ENCODE measurements at places on chromosomes 6 and 20.

- no peak for DNase-seq
These were observed 150.6 kb downstream of the RALGAPA2 start for GRCh38 chr20:20561841-20562240.

DNA sequence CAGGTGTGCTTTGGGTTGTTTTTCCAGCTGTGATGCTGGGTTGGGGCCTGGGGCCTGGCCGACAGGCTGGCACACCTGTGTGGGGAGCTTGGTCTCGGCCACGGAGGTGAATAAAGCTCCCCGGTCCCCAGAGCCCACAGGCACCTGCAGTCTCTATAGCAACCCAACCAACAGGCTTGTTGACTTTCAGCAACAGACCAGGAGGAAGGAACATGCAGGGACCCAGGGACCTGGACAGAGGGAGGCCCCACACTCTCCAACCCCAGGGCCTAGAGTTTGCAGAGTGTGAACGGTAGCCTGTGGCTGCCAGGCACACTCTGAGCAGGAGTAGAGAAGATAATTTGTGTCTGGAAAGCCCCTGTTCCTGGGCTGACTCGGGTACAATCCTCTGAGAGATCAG lies 14.6 kb upstream of the SYNJ2 start:
- no peak for DNase-seq

- DNase-seq, result no peak
These were observed 92.4 kb downstream of the GJA10 start for GRCh38 chr6:89986650-89987074.

DNA sequence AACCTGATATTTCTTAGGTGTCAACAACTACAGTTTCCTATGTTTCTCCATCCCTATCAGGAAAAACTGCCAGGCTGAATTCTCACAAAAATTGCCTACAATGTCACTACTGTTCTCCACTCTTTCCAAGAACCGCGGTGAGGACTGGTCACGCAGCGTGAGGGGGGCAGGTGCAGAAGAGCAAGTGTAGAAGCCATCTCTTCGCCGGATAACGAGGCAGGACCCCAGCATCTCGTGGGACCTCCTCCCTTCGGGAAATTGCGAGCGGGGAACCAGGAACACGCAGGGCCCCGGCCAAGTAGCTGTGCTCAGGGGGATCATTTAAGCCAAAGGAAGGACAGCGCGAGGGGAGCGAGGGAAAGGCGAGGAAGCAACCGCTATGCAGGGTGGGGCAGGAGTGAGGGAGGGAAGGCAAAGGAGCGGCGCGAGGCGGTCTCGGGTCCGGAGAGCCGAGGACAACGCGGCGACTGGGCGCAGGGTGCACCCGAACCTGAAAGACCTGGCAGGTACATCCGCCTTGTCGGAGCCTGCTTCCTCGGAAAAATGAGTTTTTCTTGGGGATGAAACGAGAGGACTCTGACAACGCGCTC lies 559 bp downstream of the APMAP start:
- DNase-seq, result no peak

- DNase-seq, result no peak
These were observed 62.2 kb downstream of the CTCFL start for GRCh38 chr20:57462781-57463180.

GRCh38 chr6:17927705-17928104 lies 59.7 kb downstream of the KIF13A start:
- no peak for DNase-seq

- no peak for DNase-seq
These were observed 23.8 kb downstream of the PHACTR2 start for GRCh38 chr6:143701349-143702234.

DNA sequence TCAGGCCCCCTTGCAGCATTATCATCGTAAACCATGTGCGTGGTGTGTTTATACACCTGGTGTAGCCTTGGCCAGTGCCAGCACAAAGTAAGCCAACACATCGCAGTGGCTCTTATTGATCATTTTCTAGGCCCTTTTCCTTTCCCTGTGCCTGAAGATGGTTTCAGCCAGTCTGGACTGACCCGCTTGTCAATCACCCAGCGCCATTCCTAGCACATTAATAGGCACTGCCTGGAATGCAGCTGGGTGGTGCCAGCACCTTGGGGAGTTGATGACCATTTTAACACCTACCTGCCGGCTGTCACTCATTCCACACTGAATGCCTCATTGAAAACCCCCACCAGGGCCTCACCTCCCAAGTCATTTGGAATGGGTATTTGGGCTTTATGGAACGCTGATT lies 4.9 kb upstream of the UQCC2 start:
- DNase-seq, result no peak
